ENCODE measurements at places on chromosomes 7 and 10. TPM values are rescaled to one million over a fixed set of nuclear protein-coding genes. Genes with fewer than 3 reads are reported as not detected.

DNA sequence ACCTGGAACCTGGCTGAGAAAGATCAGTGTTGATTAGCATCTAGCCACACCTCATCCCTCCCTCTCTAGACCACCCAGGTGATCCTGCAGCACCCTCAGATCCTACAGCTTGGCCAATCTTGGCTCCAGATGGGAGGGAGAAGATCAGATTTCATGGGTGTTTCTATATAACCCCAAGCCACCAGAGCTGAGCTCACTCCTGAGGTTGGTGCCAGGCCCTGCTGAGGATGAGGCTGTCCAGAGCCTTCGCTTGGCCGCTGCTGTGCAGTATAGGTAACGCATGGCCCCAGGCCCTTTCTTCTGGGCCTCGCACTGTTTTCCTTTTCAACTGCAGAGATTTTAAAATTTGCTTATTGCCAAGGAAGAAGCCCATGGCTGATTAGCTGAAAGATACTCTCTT lies 27.0 kb downstream of the C10orf120 start:
- no peak for DNase-seq

- DNase-seq: no peak
Observed at GRCh38 chr10:103592186-103593021, 98.9 kb downstream of the NEURL1 start.

- no peak for DNase-seq
Observed at GRCh38 chr7:97075928-97076327, 41.6 kb upstream of the SDHAF3 start.

DNA sequence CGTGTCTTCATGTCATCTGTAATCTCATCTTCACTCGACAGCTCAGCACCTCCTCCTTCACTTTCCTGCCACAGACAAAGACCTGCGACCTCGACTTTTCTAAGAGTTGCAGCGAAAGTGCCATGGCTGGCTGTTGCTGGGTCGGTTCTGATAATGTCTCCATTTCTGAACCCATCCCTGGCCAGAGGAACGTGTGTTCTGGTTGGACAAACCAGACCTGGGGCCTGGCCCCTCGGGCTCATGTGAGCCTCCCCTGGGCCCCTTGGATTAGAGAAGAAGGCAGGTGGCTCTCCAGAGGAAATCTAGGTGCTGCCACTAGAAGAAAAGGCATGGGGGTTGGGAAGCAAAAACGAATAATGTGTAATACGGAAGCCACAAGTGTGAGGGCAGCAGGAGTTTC lies 273.7 kb downstream of the GLRX3 start:
- no peak for DNase-seq

DNA sequence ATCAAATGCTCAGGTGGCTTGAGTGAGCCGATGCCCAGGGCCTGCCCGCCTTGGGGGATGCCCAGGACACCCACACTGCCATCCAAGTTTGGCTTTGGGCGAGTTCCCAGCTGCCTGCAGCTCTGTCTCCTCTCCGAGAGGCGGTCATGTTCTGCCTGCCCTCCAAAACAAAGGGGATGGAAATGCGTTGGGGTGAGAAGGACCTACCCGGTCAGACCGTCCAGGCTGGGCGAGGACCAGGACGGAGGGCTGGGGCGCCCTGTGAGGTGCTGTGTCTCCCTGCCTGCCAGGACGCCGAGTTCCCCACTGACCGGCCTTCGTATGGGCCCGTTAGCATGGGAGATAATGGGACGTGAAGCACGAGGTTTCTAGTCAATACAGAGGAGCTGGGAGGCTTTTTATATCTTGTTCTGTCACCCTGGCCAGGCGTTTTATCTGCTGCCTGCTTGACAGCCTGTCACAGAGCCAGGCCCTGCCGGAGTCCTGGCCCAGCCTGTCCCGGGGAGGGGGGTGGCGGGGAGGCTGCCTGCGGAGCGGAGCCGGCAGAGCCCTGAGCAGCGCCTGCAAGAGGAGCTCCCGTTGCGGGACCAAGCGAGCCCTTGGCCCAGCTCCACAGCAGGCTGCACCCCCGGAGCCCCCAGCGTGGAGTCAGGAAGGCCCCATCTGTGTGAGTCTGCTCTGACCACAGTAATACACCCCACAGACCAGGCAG lies 22.0 kb upstream of the ELFN1 start:
- no peak for DNase-seq

DNA sequence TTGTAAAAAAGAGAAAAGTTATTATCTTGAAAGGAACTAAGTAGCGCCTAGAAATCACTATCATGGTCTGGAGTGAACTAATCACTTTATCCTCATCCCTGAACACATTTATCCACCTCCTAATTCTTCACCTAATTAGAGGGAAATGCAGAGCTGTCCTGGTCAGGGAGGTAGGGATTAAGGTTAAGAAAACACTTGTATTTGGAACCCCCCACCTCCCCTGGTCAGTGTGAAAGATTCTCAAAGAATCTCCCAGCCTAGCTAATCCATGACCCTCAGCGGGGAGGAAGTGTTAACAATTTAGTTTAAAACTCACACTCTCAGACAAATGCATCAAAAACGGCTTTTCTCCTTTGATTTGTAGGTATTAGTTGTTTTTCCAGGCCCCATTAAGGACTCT lies 83.8 kb downstream of the FAM204A start:
- no peak for DNase-seq

DNA sequence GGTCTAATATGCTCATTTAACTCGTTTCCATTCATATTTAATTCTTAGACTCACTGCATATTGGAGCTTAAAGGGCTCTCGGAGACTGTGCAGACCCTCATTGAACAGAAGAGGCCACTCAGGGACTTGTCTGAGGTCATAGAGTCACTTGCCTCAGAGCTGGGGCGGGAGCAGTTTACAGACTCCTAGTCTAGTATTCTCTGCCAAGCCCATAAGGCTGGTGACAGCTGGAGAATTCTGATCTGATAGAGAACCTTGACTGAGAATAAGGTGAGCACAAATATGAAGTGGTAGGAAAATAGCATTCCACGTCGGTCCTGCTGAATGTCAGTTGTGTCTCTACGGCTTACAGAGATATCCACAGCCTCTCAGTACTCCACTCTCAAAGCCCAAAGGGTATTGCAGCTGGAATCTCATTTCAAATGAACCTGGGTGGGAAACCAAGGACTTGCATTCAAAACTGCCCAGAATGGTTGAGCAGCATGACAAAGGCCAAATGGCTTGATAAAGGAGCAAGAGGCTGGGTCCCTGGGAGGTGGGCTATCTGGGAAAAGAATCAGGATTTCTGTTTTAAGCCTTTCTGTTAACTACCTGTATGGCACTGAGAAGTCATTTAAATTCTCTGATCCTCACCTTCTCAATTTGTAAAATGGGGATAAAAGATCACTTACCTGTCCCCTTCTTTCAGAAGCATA lies 283.2 kb downstream of the SORCS3 start:
- DNase-seq: no peak

DNA sequence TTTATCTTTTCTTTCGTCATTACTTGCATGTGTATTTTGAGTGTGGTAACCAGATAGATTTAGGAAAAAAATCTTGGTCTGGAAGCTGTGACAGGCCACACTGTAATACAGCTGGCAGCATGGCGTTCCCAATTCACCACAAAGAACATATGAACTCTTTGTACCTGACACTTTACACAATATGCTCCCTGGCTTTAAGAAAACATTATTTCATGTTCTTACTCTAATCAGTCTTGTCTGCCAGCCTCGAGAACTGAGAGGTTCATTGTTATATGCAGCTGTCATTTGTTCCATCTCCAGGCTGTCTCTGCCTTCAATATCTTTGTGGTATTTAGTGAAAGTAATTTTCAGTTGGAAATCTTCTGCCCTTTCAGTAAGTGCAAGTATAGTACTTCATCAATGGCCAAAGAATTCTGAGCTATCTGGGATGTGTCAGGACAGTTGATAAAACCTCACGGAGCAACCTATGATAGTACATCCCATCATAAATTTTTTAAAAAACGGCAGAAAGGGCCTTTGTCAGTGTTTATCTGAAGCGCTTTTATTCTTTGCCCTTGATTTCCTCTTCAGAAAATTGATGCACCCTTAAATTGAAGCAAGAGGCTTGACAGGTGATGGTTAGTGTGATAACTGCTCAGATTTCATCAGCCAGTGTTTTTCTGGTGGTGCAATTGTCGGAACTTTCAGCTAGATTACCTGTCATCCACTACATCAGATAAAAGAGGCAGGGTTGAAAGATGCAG lies 146.3 kb upstream of the SP8 start:
- DNase-seq: no peak

DNA sequence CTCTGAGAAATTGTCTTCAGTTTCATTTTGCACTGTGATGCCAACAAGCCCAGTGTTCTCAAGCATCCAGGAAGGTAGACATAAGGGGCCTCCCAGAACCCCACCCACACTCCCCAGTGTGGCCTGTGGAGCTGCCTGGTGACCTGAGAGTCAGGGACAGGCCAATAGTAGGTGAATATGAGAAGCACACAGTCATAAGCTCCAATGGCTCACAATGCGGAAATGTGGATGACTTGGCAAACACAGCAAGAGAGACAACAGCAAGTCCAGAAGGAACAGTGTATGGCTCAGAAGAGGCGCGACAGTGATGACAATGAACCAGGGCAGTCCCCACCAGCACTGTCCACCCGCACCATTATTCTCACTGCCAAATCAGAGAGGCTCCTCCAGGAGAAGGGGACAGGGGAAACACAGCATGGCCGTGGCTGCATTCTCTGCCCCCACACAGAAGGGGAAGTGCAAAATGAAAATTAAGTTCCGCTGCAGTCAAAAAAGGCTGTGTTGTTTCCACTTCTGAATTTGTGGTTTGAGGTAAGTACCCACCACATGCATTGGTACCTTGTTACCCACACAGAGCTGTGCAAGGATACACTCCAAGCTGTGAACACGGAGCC lies 419.8 kb downstream of the GRID1 start:
- DNase-seq: no peak

DNA sequence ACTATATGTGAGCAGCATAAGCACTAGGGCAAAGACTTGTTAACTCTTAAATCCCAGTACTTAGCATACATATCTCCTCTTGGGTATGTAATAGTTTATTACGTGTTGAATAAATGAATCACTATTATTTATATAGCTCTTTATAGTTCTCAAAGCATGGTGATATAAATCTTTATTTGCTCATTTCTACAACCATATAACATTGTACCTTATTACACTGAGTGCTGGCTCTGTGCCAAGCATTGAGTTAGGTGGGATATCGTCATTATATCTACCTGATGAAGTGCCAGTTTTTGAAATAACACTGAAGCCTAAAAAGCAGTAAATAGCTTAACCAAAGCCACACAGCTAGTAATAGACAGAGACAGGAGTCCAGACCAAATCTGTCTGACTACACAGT lies 27.9 kb downstream of the AHR start:
- no peak for DNase-seq

DNA sequence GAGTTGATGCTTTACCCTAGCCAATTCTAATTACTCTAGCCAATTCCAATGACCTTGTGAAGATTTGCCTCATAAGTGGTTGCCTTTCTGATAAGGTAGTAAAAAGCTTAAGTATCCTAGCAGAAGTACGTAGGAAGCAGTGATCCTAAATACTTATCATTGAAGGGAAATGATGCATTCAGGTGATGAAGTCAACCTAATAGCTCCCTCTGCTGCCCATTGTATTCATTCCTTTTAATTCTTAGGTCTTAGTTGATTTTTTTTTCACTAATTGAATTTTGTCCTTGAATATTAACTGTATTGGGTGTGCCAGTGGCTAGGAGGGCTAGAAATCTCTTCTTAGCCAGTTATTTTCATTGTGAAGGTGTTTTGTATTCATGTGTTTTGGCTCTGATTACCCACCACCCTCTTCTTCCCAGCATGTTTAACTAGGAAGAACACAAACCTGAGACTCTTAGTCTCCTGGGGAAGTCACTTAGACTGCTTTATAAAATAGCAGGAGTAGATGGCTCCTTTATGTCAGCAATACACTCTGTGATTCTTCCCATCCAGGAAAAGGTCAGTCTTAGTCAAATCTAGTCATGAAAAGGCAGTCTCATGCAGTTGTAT lies 46.3 kb downstream of the PLEKHA8 start:
- no peak for DNase-seq

GRCh38 chr10:129448086-129448485 lies 19.0 kb upstream of the MGMT start:
- peak; percentile 18 for DNase-seq

GRCh38 chr10:130361351-130362105 lies 225.3 kb downstream of the GLRX3 start:
- DNase-seq: no peak

DNA sequence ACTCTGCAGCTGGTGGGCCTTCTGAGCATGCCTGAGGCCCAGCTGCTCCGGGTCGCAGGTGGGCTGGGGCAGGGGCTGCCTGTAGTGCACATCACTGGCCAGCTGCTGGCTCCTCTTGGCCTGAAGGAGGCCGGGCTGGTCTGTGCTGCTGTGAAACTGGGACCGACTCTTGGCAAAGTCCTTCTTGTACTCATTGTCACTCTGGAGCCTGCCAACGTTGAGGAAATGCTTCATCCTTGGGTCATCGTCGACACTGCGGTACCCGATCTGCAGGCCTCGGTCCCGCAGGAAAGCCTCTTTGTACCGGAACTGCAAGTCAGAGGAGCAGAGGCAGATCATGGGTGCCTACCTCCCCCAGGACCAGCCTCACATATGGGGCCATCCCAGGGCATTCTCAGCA lies 37.7 kb downstream of the HABP2 start:
- no peak for DNase-seq

DNA sequence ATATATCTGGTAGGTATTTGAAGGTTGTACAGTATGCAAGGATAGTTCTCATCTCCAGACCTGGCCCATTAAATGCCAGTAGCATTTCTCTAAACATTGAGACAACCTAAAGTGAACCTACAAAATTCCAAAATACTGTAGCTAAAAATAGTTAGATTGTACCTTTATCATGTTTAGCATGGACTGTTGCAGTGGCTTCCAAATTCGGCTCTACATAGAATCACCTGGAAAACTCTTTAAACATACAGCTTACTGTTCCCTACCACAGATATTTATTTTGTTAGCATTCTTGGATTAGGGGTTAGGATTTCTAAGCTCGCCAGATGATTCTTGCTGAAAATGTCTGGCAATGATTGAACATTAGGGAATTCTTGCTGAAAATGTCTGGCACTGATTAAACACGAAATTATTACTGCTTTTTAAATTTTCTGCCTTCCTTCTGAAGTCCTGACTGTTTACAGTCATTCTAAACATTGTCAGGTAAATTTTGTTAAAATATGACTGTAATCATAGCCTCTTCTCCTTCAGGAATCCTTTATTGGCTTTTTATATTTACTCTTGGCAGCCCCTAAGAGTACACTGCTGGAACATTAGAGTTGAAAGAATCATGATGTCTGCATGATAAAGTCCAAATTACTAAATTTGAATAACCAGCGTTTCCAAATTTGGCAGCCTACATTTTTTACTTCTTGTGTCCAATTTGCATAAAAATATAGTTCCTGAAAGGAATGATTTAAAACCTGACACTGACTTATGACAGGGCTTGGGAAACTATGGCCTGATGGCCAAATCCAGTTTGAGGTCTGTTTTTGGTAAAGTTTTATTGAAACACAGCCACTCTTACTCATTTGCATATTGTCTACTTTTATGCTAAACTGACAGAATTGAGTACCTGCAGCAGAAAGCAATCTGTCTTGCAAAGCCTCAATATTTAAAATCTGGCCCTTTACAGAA lies 40.3 kb downstream of the SHOC2 start:
- peak; percentile 6 for DNase-seq

GRCh38 chr10:113515601-113516000 lies 37.3 kb upstream of the HABP2 start:
- DNase-seq: no peak

Gene SGCE
- 119 TPM for polyA plus RNA-seq

Gene RASA4B
- polyA plus RNA-seq: 37.1 TPM

Gene SSMEM1
- polyA plus RNA-seq: not detected

Gene OPALIN
- not detected for polyA plus RNA-seq

Gene PON3
- polyA plus RNA-seq: 5.6 TPM

Gene ACBD7
- polyA plus RNA-seq: 0.59 TPM

All from hindlimb muscle (tissue), 1 donor.